Activated CD8-positive, alpha-beta memory T cell treated with anti-CD3 and anti-CD28 coated beads for 48 hours (primary cell): ENCODE measurements at places on chromosomes 4 and X.

- DNase-seq = no peak
Measured at GRCh38 chr4:74370912-74371311, 6.0 kb downstream of the EREG start.

DNA sequence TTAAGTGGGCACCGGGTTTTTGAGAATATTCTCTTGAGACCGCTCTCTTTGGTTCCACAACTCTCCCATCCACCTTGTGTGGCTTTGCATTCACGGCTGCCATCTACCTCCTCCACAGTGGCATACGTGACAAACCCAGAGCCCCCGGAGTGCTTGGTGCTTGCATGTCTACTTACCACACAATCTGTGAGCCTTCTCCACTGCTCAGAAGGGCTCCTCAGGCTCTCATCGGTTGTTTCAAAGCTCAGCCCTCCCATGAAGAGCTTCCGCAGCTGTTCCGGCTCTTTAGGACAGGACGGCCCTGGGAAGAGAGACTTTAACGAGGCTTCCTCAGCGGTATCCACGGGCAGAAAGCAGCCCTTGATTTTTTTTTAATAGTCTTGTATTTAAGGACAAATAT lies 167.6 kb upstream of the ANK2 start:
- DNase-seq = no peak

DNA sequence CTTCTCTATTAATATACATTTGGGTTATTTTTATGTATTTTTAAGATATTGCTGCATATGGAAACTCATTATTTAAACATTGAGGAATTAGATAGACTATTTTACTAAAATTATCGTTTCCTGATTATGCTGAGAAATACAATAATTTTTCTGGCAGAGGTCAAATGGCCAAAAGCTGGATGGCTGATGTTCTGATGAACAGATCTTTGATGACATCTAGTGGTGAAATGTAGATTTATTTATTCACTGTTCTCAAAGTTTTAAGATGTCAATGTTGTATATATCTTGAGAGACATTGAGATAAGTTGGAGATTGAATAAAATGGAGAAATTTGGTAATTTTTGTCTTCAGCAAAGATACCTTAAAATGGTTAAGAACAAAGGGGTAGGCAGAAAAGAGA lies 96.2 kb downstream of the UGT8 start:
- DNase-seq = no peak

GRCh38 chr4:55723403-55723802 lies 87.3 kb upstream of the NMU start:
- no peak for DNase-seq
